ENCODE measurements at places on chromosomes 4 and X.

- no peak for DNase-seq
These were observed 166.8 kb upstream of the HCCS start for GRCh38 chrX:10944136-10944885.

GRCh38 chr4:131337936-131338335 lies 1811.2 kb upstream of the PCDH10 start:
- no peak for DNase-seq

- no peak for DNase-seq
These were observed 338.1 kb upstream of the F9 start for GRCh38 chrX:139192386-139192961.

- no peak for DNase-seq
These were observed 97.4 kb upstream of the CAMK2D start for GRCh38 chr4:113858924-113859323.

- DNase-seq = peak; percentile 55
These were observed 27.0 kb downstream of the EIF2S3 start for GRCh38 chrX:24081661-24082154.

GRCh38 chrX:118347736-118348135 lies 1.8 kb downstream of the WDR44 start:
- no peak for DNase-seq

- no peak for DNase-seq
These were observed 772 bp upstream of the PABPC4L start for GRCh38 chr4:134202166-134202956.

- no peak for DNase-seq
These were observed 101.9 kb upstream of the MAML3 start for GRCh38 chr4:140255927-140256326.

DNA sequence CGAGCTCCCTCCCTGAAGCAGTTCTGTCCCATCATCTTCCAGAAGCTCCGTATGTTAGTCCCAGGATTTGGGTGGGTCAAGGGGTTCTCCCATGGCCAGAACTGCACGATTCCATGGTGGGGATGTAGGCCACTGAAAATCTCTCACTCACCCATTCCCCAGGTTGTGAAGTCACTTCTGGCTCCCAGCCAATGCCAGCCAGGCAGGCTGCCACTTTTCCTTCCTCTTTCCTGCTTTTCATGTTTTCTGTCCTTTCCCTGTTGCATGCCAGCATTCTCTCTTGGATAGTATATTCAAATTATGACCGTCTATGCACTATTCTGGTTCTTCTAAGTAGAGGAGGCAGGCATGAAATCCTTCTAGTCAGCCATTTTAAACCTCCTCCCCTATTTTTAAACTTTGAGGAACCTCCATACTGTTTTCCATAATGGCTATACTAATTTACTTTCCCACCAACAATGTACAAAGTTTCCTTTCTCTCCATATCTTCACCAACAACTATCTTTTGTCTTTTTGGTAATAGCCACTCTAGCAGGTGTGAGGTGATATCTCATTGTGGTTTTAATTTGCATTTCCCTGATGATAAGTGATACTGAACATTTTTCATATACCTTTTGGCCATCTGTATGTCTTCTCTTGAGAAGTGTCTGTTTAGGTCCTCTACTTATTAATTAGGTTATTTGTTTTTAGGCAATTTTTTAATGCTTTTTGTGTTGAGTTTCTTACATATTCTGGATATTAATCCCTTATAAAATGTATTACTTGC lies 182.1 kb upstream of the TET2 start:
- no peak for DNase-seq

DNA sequence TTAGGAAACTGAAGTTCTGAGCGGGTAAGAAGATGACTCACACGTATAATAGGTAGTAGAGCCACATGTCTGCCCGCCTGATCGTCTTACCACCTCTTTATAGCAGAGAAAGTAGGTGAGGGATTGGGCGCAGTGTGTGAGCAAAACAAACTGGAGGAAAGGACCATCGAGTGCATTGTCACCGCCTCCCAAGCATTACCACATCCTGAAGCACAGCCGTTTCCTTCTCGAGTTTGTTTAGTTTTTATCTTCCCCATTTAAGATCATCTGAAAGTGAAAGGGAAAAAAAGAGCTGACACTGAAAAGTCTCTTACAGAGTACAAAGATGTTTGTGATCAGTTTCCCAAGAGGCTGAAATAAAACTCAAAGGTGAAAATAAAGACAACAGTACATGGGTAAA lies 14.8 kb downstream of the PDK3 start:
- no peak for DNase-seq

- DNase-seq = no peak
These were observed 65.3 kb downstream of the RHOH start for GRCh38 chr4:40262077-40262528.

GRCh38 chr4:46956451-46956850 lies 36.9 kb downstream of the GABRA4 start:
- DNase-seq = no peak
